Inflammatory macrophage treated with lipopolysaccharide for 1 hour (primary cell): ENCODE measurements at places on chromosomes 5 and 9.

GRCh38 chr9:95197692-95198271 lies 119.7 kb downstream of the FANCC start:
- DNase-seq = no peak

GRCh38 chr5:77398458-77398857 lies 93.7 kb downstream of the WDR41 start:
- DNase-seq = no peak

GRCh38 chr5:112546946-112547592 lies 128.0 kb upstream of the EPB41L4A start:
- no peak for DNase-seq

DNA sequence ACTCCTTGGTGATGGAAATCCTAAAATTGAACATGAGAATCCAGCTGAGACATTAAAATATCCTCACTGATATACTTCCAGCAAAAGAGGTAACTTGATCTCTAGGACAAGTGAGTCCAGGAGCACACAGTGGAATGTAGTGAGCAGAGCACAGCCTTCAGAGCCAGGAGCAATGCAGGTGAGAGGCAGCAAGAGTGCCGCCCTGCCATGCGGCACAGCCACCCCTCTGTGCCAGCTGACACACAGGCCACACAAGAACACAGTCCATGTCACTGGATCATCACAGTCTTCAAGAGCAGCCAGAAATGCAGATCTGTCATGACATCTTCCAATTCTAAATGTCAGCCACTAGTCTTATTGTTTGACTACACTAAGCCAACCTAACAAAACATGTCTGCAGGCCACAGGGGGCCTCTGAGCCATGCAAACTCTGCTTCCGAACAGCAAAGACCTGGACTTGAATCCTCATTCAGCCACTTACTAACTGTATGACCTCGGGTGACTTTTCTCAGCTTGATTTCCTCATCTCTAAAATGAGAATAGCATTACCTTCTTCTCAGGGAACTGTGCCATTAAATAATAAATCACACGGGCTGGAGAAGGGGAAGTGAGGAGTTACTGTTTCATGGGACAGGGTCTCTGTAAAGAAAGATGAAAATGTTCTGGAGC lies 47.0 kb downstream of the CCDC125 start:
- DNase-seq = no peak

DNA sequence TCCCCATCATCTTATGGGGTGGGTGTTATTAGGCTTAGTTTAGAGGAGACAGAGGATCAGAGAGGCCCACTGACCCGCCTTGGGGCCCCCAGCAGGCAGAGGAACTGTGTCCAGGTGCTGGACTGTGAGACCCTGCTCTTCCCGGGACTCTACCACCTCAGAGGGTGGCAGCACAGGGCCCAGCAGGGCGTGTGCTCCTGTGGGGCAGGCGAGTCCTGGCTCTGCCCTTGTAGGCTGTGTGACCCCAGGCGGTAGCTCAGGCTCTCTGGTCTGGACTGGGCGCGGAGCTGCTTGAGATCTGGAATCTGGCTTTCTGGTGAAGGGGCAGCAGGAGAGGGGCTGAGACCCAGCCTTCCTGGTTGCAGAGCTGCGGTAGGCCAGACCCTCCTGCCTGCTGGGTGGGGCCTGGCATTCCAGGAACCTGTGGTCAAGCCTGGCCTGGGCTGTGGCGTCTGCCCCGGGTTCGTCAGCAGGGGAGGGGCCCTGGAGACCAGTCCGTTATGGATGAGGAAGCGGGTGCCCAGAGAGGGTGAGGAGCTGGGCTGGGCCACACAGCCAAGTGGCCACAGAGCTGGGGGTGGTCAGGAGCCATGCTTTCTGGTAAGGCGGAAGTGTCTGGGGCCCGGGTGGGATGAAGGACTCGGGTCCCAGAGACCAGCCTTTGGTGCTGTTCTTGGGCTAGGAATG lies 46.5 kb downstream of the RXRA start:
- peak; percentile 85 for DNase-seq

DNA sequence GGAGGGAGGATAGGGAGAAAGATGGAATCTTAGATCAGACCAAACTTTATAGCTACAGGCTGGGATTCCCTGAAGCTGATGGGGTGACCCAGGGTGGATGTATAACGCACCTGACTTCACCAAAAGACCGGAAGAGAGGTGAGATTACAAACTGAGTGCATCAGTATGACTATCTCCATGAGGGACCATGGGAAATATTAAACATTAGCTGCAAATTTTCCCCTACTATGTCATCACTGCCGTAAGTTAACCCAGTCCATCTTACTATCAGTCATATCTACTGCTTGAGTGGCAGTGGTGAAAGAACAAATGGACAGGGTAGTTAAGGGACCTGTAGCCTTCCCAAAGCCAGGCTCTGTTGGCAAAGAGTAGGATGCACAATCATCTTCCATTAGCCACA lies 368.3 kb downstream of the EFNA5 start:
- DNase-seq = no peak

- no peak for DNase-seq
These were observed 57.9 kb downstream of the PBX3 start for GRCh38 chr9:125805057-125805456.

DNA sequence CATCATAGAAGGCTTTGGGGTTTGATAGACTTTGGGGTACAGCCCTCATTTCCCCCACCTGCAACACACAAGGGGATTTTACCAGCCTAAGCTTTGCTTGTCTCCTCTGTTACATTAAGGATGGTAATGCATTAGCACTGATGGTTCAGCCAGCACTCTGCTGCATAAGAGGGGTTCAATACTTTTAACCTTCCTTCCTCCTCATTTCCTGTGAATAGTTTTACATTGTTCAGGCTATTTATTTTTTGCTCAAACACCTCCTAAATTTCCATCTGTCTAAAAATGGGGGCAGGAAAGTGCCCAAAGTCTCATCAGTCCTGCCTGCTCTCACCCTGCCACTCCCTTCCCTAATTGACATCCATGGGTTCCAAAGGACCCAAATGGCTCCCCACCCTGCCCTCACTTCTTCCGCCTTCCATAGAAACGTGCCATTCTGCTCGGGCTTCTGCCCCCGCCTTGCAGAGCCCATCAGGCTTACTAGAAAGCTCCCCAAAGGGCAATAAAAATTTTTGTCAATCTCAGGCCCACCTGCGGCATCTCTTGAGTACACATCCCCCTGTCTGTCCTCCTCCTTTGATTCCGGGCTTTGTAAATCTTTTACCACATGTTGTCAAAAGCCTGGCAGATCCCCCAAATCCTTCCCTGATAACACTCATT lies 239.5 kb upstream of the SLC24A2 start:
- DNase-seq = no peak

DNA sequence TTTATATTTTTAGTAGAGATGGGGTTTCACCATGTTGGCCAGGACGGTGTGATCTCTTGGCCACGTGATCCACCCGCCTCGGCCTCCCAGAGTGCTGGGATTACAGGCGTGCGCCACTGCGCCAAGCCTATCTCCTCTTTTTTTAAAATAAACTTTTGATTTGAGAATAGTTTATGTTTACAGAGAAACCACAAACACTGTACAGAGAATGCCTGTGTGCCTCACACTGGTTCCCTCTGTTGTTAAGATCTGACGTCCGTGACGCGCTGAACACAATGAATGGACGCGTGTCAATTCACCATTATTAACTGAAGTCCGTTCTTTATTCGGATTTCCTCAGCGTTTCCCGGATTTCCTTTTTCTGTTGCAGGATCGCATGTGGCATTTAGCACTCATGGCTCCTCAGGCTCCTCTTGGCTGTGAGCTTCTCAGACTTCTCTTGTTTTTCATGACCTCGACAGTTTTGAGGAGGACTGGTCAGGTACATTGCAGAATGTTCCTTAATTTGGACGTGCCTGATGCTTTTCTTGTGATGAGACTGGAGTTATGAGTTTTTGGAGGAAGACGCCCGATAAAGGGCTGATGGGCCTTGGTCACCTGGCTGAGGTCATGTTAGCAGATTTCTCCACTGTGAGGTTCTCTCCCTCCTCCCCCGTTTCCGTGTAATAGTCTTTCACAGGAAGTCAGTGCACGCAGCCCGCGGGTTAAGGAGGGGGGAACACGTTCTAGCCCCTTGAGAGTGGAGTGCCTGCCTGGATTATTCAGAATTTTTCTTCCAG lies 69.6 kb downstream of the ANKRD33B start:
- DNase-seq = no peak

DNA sequence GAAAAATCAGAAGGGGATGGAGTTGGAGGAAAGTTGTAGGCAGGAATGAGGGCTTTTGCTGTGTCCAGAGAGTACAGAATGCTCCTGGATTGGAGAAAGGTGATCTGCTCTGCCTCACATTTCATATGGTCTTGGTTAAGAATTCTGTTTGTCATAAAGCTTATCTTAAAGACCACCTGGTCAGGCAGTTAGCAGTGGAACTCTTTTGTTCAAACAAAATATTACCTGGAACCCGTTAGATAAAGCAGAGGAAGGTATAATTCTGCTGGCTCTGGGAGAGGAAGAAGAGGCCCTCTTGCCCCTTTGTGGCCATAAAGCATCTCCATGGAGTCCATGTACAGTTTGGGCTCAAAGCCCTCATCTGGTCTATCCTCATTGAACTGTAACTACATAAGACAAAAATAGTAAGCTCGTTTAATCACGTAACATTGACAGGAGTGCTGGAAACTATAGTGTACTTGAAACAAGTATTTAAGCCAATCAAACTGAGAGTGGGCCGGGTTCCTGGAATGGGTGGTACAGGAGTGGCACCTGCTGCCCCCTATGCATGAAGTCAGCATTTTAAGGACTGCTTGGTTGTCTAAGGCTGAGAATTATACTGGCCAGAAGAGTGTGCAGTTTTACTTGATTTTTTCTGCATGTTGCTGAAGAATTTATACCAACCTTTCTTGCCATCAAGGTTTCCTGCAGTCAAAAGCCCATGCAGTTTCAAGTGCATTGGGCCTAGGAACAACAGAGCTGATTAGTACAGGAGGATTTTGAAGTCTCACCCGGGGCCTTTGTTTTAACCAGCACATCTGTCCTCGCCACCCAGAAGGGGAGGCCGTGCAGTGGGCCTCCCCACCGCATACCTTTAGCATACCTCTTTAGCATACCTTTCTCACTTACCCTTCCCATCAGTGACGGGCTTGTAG lies 39.9 kb downstream of the STXBP1 start:
- no peak for DNase-seq

DNA sequence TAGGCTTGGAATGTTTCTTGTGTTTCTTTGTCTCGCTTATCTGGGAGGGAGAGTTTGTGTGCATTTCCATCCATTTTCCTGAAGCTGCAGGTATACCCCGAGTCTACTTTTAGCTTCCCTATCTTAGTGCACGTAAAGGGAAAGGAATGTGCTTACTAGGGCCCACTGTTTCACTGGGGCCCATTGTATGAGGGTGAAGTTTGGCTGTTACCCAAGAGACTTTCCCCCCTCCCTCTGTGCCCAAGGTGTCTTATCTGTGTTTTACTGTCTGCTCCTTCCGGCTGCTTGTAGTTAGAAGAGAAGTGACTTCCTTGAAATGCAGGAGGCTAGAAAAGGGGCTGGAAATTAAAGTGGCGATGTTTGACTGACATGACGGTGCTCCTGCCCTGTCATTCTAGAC lies 12.1 kb upstream of the BTNL3 start:
- DNase-seq = no peak
